ENCODE measurements at places on chromosomes 2 and 18.

DNA sequence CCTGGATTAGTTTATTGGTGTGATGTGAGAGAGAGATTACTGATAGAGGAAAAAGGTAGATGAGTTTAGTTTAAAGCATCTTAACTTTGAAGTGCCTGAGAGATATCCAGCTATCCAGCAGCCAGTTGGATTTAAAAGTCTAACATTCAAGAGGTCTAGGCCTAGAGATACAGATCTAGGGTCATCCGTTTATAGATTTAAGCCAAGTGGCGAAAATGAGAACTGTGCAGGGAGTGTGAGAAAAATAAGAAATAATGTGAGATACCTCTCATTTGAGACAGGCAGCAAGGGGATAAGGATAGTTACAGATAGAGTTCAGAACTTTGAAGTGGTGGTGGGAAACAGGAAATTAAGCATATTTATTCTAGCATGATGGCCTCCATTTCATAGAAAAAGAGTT is 5.3 kb upstream of the ORC2 start:
- H3K4me3 ChIP-seq: no peak overlapping the region
- H3K36me3 ChIP-seq: no peaks in the 10 kb centered on the region
- H3K27me3 ChIP-seq: no peaks in the 10 kb centered on the region
- no peak for DNase-seq
- peak overlapping the region; percentile 79 for H3K27ac ChIP-seq
- peaks cover 4% of the 10 kb centered on the region for H3K4me1 ChIP-seq

GRCh38 chr18:34794348-34794747 is 84.2 kb downstream of the DTNA start:
- no peak overlapping the region for H3K4me3 ChIP-seq
- no peaks in the 10 kb centered on the region for H3K4me1 ChIP-seq
- H3K27ac ChIP-seq: no peak overlapping the region
- no peaks in the 10 kb centered on the region for H3K27me3 ChIP-seq
- DNase-seq: no peak

DNA sequence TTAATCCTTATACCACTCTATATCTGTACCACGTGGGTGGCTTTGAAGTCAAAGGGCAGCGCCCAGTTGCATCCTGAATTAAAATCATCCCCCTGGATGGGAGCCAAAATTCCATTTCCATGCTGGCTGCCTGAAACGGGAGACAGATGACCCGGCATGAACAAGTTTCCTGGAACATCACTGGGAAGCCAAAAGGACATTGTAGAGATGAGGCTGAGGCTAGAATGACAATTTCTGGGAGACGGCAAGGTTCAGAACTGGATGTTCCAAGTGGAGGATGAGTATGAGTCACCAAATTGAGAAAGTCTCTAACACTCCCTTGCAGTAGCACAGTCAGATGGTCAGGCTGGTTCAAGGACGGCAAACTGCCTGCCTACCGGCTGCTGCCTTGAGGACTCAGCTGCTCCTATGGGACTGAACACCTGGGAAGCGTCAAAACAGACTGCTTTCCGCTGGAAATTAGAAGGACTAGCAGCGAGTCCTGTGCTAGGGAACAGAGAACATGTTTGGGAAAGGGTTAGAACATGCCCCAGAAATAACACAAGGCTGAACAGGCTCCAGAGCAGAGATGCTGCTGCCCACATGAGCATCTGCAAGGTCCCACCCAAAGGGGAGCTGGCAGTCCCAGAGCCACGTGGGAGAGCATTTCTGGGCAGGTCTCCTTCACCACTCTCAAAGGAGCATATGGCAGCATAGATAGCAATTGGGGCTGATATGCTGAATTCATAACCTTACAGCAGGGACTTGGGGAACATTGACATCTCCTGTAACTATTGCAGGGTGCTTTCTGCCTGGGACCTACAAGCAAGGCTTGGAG is 32.0 kb downstream of the YPEL5 start:
- H3K4me1 ChIP-seq: no peaks in the 10 kb centered on the region
- H3K27ac ChIP-seq: no peak overlapping the region
- H3K4me3 ChIP-seq: no peak overlapping the region
- no peaks in the 10 kb centered on the region for H3K27me3 ChIP-seq
- DNase-seq: no peak

DNA sequence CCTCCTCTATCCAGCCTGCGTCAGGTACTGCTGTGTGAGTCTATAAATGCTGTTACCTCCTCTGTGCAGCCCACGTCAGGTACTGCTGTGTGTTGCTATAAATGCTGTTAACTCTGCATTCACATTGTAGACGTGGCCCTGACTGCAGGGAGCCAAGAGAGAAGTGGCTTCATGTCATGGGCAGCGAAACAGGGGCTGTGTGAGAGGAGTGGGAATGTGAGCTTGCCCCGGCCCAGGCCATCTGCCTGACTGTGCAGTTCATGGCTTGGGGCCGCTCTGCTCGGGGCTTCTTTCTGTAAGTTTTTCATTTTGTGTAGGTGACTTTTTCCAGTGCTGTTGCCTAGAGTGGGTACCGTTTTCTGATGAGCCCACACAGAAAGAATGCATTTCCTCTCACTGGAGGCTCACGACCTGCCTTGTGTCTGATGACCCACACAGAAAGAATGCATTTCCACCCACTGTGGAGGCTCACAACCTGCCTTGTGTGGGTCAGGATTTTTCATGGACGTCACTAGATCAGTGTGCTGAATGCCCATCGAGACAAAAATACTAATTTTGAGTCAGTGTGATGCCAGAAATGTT is 104.5 kb downstream of the SNTG2 start:
- H3K27ac ChIP-seq: no peak overlapping the region
- no peaks in the 10 kb centered on the region for H3K27me3 ChIP-seq
- no peak overlapping the region for H3K4me3 ChIP-seq
- no peaks in the 10 kb centered on the region for H3K36me3 ChIP-seq
- DNase-seq: no peak
- H3K4me1 ChIP-seq: no peaks in the 10 kb centered on the region

GRCh38 chr2:211802666-211803065 is 735.9 kb downstream of the ERBB4 start:
- no peaks in the 10 kb centered on the region for H3K27me3 ChIP-seq
- H3K4me3 ChIP-seq: no peak overlapping the region
- H3K27ac ChIP-seq: no peak overlapping the region
- H3K36me3 ChIP-seq: no peaks in the 10 kb centered on the region
- H3K4me1 ChIP-seq: no peaks in the 10 kb centered on the region
- no peak for DNase-seq

DNA sequence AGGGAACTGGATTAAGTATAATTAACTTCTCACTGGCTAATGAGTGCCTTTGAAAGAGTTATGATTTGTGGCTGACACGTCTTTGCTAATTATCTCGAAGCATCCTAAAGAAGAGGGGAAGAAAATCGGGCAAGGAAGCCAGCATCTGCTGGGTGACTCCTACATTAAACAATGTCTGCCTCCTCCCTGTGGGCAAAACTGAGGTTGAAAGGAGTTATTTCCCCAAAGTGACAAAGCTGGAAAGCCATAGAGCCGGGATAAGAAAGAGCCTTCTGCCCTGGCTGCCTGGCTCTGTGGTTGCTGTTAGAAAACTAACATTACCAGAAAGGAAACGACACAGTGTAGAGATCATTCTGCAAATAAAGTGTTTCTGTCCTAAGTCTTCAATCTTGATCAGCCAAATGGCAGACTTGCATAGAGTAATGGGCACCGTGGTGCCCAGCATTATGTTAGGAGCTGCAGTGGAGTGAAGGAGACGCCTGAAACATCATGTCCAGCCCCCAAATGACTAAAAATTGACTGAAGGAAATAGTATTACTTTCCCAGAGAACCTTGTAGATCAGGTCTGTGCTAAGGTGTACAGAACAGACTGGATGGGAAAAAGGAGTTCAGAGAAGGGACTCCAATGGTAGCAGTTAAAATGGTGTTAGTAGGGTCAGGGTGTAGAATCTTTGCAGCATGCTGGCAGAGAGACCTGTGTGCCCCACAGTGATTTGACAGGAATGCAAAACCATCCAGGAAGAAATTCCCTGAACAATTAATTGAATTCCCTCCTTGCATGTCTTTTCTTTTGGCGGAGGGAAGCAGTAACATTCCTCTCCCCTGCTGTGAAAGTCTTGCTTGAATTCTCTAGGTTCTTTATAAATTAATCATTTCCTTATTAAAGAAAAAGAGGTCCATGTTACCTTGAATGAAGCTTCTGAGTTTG is 44.4 kb downstream of the ALPK2 start:
- H3K27ac ChIP-seq: no peak overlapping the region
- no peak for DNase-seq
- no peaks in the 10 kb centered on the region for H3K4me1 ChIP-seq

Data from small intestine (tissue), 16 donors.